ENCODE measurements at places on chromosomes 7 and 10.

GRCh38 chr7:54827734-54828133, 68.7 kb upstream of the SEC61G start:
- DNase-seq, result no peak

DNA sequence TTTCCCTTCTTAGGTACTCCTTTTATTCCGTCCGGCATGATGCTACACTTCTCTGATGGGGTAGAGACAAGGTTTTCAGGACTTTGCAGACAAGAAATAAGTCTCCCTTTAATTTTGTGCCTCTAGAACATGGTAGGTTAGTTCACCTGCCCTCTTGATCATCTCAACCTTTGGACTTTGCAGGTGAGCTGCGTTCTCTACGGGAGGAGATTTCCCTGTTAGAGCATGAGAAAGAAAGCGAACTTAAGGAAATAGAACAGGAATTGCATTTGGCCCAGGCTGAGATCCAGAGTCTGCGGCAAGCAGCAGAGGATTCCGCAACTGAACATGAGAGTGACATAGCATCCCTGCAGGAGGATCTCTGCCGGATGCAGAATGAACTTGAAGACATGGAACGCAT, 9.2 kb downstream of the CCDC136 start:
- no peak for DNase-seq

DNA sequence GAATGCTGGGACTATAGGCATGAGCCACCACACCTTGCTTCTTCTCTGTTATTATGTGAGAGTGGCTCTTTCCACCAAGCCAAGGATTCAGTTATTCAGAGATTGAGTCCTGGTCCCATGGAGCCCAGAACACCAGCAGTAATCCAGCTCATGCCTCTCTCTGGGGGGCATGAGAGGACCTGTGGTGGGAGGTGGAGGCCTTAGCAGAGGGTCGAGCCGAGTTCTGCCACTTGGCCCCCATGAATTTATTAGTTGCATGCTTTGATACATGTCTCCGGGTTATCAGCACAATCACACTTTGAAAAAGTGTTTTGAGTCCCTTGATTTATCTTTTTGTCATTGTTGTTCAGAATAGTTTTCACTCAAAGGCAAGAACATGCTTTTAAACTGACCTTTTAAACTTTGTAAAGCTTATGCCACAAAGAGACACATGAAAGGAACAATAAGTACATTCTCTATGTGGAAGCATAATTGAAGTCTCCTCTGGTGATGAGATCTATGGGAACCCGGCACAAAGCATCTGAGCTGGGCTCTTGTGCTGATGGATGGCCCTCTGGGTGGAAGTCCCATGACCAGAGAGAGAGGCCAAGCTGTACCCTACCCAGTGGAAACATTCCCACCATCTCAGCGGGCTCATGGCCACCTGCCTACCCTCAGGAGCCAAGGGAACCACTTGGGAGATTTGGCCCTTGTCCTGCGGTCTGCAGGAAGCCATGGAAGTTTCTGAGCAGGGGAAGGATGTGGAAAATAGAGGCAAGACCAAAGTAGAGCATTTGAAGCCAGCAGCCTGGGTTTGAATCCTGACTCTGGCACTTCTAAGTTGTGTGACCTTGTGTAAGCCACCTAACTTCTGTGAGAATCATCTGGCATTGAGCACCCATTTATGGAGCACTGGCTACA, 53.9 kb downstream of the MINDY4 start:
- DNase-seq, result no peak

DNA sequence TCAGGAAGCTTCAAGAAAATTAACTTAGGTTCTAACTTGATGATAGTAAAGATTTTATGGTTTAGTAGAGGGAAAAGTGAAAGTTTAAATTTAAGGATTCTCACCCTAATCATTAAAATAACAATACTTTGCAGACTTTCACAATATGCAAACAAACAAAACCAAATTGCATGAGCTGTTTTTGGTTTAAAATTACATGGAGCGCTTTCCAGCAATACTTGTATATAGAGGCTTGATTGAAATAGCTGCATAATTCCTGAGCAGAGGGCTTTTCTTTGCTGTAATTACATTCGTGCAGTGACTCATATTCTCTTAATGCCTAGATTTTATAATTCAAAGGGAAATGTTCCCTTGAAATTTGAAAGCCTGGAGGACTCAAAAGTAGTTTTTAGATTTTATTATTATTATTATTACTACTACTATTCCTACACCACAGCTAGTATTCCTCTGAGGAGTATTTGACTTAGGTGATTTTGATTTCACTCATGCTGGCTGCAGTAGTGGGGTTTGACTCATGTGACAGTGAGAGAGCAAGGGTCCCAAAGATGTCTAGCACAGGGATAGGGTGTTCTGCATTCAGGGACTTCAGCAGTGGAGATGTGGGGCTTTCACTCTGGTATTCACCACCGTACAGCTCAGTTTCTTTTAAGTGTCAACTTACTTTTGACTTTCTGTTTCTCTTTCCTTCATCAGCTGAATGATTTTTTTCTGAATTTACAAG, 138.1 kb downstream of the ADAM22 start:
- DNase-seq, result no peak

DNA sequence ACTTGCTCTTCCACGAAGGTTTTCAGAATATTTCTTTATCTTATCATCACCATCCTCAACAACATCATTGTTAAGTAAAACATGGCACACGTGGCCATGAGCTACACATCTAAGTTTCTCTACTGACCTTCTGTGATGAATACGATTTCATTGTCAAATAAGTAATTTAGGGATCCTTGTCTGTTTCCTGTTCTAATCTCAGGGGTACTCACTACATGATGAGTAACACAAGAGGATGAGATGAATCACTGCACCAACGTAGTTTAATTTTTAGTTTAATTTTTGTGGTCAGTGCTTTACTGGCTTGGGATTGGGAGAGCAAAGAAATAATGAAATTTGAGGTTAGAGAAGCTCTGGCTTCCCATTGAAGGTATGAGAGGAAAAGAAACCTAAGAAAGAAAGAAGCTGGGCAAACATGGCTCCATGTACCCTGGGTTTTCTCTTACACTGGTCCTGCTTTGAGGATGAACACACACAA, 461.9 kb upstream of the KLF6 start:
- no peak for DNase-seq

DNA sequence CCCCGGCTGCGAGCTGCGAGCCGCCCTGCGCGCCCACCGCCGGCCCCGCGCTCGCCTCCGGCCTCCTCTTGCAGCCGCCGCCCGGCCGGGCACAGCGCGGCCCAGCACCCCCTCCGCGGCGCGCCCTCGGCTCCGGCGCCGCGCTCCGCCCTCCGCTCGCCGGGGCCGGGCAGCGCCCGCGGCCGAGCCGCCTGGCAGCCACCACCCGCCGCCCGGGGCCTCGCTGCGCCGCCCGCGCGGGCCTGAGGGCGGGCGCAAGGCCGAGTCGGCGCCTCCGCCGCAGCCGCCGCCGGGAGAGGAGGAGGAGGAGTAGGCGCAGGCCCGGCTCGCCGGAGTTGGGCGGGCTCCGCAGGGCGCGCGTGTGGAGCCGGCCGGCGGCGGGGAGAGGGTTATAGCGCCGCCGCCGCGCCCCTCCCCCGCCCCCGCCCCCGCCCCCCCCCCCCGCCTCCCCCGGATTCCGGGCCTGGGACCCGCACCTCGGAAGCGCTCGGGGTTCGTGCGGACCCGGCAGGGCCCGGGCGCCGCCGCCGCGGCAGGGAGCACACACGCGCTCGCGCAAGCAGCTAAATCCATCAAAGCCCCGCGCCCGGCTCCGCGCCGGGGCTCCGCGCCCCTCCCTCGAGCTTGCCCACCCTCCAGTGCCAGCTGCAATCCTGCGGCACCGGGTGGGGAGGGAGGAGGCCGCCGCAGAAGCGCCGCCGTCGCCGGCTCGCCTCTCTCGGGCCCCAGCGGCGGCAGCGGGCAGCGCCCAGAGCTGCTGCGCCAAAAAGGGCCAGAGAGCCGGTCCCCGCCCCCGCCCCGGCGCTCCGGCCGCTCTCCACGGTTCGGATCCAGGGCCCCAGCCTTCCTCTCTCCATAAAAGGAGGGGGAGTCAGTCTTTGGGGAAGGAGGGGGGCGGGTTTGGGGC, at the start of gene PDGFA:
Gene PDGFA (minus strand): TSS at position 363 of the 907 bp plus-strand sequence. CDS start 845 bp downstream, outside the sequence.
- DNase-seq, result peak; percentile 60
